Mammary epithelial cell (primary cell): ENCODE measurements at places on chromosomes 16 and 17. TPM values are rescaled to one million over a fixed set of nuclear protein-coding genes. Genes with fewer than 3 reads are reported as not detected.

The RHBDL1 gene
- 6.1 and 9.0 TPM in 2 replicates for total RNA-seq

The SOCS7 gene
- 23.2 TPM for total RNA-seq

The KDM6B gene
- 8.2 TPM for total RNA-seq

The CD79B gene
- 0.17 TPM for total RNA-seq

The KCNH6 gene
- not detected for total RNA-seq

The RBFOX1 gene
- total RNA-seq, result not detected

The SLC6A2 gene
- 0.33 TPM for total RNA-seq

The SLC5A11 gene
- not detected for total RNA-seq

The RPH3AL gene
- 7.3 TPM for total RNA-seq

The TMIGD1 gene
- not detected in 2 replicates for total RNA-seq

The SLC4A1 gene
- not detected in 2 replicates for total RNA-seq

The CA7 gene
- not detected for total RNA-seq

The GAST gene
- 2.0 and 2.7 TPM in 2 replicates for total RNA-seq

The DOC2A gene
- not detected for total RNA-seq

The SLC16A11 gene
- total RNA-seq, result not detected in 2 replicates

The SLC43A2 gene
- 34.3 TPM for total RNA-seq

The CSH2 gene
- not detected in 2 replicates for total RNA-seq

The SALL1 gene
- 0.51 and 1.3 TPM in 2 replicates for total RNA-seq

The TBC1D3K gene
- total RNA-seq, result 0.68 and 2.1 TPM in 2 replicates

The EVPLL gene
- not detected in 2 replicates for total RNA-seq

The BAIAP3 gene
- 0.80 and 1.0 TPM in 2 replicates for total RNA-seq

The TBC1D3 gene
- 1.5 TPM in 1 of 2 replicates, not detected in the other for total RNA-seq

The SRL gene
- not detected in 2 replicates for total RNA-seq

The TMEM235 gene
- not detected in 2 replicates for total RNA-seq

The WDR81 gene
- total RNA-seq, result 13.2 and 17.8 TPM in 2 replicates

The WNK4 gene
- total RNA-seq, result 0.75 and 3.5 TPM in 2 replicates
